ENCODE measurements at places on chromosomes 7 and 10.

GRCh38 chr10:98312822-98313221, 44.8 kb upstream of the LOXL4 start:
- no peak for DNase-seq

- DNase-seq, result no peak
These were observed 5.0 kb downstream of the SPRN start for GRCh38 chr10:133419211-133419950.

DNA sequence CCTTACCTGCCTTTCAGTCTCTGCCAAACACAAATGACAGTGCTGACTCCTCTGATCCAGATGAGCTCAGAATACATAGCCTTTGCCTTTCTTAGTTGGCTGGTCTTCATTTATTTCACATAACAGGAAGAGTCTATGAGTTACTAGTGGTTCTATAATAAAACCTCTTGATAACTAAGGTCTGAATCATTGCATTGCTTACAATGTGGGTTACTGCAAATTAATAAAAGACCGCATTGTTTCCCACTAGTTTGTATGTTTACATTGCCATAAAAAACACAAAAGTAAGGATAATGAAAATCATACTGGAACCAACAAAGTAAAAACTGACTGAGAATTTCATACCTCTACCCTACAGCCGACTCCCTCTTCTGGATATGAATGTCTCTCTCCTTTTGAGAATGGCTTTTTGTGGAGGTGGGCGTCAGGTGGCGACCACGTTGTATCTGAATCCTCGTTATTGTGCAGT, 62.0 kb upstream of the AKR1E2 start:
- DNase-seq, result no peak

DNA sequence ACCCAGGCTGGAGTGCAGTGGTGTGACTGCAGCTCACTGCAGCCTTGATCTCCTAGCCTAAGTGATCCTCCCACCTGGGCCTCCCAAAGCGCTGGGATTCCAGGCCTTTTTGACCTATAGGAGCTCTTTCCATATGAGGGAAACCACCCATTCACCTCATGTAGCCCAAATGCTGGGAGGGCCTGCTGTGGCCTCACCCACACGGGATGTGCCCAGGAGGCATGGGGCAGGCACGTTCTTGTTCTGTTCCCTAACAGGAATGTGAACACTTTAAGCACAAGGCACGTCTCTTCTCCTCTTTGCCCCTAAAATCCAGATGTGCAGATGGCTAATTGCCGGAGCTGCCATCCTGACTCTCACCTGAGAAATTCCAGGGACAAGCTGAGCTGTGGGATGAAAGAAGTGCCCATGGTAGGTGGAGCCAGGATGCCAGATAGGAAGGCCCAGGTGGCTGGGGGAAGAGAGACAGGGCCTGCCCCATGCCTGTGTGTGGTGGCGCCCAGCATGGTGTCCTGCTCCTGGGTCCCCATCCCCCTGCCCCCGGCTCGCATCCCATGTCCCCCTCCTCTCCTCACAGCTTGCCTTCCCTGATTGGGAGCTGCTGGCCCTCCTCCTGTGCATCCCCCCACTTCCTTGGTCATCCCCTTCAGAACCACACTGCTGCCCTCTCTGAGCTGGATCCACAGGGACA, 17.3 kb downstream of the CAMK2B start:
- DNase-seq, result no peak

- DNase-seq, result no peak
These were observed 6.3 kb downstream of the ZNF212 start for GRCh38 chr7:149245744-149246143.

GRCh38 chr7:102843850-102844249, 69.0 kb upstream of the LRRC17 start:
- DNase-seq, result no peak

DNA sequence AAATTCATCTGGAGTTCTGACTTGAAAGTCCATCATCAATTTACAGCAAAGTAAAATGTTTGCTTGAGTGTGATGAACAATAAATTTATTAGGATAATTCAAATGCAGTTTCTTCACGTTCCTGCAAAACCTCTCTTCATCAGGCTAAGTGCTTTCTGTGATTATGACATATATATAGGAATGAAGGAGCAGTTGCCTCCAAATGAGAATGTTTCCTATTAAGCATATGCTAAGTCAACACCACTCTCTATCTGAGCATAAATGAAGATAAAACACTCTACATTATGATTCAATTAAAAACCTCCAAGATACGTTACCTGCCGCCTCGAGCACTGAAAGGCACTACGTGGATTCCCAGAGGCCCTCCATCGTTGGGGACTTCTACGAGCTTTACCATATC, 416.1 kb downstream of the PARD3 start:
- no peak for DNase-seq

DNA sequence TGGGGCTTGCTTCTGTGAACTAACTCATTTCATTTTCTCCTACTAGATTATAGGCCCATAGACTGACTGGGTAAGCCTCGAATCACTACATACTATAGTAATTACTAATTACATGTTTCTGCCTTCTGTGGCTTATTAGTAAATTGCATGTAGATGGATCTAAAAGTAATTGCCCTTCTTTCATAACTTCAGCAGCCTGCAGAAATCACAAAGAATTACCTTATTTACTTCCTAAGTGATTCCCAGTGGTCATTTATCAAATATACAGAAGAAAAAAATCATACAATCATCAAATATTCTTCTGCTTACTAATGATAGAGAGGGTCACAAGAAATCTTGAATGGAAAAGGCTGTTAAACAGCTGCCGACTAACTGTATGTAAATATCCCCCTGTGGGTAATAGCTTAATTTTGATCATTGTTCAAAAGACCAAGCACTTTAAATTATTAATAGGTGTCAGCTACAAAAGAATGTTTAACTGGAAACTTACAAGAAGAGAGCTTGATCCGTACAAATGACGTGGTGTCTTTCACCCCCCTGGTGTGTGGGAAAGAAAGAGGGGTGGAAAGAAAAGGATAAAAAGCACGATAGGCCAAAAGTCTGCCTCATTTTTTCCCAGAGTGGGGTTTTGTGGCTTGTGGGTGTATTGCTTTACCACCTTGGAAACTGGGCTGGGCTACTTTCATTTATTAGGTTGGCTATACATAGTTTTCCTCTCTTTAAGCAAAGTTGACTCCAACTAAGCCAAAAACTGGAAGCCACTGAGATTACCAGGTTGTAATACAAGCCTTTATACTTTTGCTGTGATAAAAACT, 361.8 kb upstream of the ZMIZ1 start:
- no peak for DNase-seq

DNA sequence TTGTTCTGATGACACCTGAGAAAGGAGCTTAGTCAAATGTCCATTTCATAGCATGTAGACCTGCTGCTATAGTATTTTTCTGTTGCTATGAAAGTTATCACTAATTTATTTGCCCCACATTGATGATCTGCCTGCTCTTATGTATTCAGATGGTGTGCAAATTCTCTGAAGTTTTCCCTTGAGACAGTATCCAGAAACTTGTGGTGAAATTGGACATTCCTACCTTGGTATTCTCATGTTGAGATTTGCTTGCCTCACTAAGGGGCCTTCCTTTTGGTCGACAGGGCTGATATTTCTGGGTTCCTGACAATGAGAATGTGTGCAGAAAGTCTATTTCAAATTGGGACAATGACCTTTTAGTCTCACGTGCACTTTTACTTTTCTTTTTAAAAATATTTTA, 253.2 kb upstream of the FZD8 start:
- no peak for DNase-seq

DNA sequence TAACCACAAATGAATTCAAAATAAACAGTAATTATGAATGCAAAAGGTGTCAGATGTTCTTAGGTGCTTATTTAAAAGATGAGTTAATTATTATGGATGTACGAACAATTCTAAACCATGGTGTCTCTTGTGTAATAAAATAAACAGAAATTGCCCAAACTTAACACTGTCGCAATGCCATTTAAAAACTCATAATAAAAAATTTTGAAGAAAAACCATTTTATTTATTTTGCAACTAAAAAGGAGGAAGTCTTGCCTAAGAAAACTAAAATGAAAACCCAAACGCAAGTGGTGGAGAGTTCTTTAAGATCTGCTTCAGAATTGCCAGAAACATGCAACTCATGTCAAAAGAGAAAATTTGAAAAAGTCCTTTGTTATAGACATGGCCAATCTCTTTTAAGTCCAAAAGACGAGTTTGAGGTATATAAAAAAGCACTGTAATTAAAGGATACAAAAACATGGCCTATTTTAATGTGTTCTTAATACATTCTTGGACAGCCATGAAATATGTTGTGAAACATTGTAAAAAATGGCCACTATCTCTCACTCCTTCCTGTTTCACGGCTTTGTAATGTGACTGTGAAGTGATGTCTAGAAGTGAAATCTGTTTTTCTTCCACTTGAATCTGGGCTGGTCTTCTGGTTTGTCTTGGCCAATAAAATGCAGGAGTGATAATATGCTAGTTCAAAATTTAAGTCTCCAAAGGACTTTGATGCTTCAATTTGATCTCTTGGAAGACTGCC, 322.9 kb downstream of the PRPF18 start:
- DNase-seq, result no peak

DNA sequence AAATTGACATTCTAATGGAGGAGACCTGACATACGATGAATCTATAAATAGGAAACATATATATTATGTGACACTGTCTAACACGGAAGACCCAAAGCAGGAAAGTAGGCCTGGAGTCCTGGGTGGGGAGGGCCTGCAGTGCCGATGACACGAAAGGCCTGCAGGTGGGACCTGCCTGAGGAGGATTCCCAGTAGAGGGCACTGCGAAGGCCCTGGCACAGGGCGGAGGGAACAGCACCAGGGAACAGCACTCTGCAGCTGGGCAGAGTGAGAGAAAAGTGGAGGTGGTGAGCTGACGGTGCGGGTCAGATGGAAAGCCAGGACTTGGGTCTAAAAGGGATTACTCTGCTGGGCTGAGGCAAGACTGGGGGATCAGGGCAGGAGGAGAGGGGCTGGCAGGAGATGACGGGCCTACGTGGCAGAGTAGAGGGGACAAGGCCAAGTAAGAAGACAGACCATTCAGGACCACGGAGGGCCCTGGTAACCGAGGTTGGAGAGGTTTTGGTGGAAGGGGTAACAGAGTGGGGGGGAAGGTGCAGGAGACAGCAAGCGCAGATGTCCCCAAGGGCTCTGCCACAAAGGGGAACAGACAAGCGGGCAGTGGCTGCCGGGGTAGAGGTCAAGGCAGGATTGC, 8.1 kb downstream of the ZNF746 start:
- DNase-seq, result no peak

- no peak for DNase-seq
These were observed 317.4 kb downstream of the EXOC4 start for GRCh38 chr7:133570321-133570720.

Measured in C1 segment of cervical spinal cord (tissue), 14 donors.